HS-27A (cell line): ENCODE measurements at places on chromosomes 1 and 21.

DNA sequence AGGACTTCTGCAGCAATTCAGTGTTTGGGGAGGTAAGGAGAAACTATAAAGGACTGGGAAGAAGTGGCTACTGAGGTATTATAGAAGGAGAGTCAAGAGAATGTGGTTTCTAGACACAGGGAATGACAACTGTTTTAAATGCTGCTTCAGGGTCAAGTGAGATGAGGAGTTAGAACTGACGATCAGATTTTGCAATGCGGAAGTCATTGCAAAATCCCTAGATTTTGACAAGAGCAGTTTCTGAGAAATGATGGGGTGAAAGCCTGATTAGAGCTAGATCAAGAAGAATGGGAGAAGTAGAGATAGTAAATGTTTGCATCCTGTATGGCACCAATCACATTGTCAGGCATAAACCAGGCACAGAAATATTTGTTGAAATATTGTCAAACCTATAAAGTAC lies 4.7 kb upstream of the TSNAX start:
- no peak for DNase-seq

GRCh38 chr1:1788646-1789431 lies 10.6 kb upstream of the NADK start:
- no peak for DNase-seq

- no peak for DNase-seq
These were observed 347.1 kb downstream of the AJAP1 start for GRCh38 chr1:5001466-5001865.

DNA sequence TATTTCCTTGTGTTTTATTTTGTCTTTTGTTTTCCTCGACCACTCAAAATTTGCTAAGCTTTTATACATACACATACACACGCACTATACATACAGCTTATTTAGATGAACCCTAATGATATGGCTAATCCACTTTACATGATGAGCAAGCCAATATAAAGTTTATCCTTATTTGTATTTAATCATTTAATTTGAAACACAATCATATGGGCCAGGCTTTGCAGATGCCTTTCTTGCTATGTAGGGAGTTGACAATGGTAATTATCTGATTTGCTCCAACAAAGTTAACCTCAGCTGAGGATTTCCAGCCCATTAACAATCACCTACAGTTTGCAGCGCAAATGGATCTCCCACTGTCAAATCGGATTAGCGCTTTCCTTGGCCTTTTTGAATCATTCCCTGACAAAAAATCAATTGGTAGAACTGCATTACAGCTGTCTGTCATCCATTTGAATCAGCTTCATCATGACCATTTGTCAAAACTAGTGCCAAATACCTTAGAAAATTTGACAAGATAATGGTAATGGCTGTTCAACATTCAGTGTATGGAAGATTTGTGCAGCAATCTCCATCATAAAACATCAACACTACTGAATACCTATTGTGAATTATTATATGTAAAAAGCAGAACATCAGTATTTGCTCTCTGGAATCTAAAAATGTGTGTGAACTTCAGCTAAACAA lies 352.6 kb downstream of the MRPL39 start:
- no peak for DNase-seq

GRCh38 chr1:50846224-50846839 lies 113.7 kb downstream of the FAF1 start:
- DNase-seq = no peak
